ENCODE measurements at places on chromosomes 3 and 15.

GRCh38 chr3:181431748-181432147, 280.0 kb upstream of the SOX2 start:
- DNase-seq = no peak

GRCh38 chr15:85871545-85871944, 76.8 kb upstream of the KLHL25 start:
- no peak for DNase-seq

- DNase-seq = no peak
These were observed 49.9 kb upstream of the BLM start for GRCh38 chr15:90667073-90667754.

- DNase-seq = no peak
These were observed 383.9 kb upstream of the DPH6 start for GRCh38 chr15:35929740-35930444.

DNA sequence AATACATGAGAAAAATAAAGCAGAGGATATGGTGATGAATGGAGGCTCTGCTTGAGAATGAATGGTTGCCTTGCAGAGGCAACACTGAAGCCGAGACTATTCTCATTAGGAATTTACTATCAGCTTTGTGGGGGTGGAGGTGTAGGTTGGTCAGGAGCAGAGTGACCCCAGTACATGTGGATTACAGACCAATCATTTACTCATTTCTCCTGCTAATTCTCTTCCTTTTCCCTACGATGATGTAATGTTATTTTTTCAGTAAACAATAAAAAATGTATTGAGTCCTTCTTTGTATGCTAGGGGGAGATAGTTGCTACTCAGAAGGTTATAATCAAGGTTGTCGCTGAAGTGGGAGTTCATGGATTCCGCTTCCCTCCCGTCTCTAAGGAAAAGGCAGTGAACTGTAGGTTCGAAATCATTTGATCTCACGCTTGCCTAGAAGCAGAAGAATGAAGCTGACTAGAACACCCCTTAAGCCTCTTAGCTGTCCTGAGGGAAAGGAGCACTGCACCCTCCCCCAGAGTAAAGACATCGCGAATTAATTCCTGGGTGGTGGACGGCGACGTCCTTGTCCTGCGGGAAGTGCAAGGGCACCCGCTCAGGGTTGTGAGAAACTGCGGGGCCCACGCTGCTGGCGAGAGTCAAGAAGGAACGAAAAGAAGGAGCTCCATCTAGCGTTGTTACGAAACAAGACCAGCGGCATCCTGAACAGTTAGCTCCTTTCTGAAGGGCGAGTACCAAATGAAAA, 213.2 kb upstream of the PFN2 start:
- no peak for DNase-seq

GRCh38 chr3:193499801-193500485, 54.8 kb downstream of the ATP13A4 start:
- no peak for DNase-seq

DNA sequence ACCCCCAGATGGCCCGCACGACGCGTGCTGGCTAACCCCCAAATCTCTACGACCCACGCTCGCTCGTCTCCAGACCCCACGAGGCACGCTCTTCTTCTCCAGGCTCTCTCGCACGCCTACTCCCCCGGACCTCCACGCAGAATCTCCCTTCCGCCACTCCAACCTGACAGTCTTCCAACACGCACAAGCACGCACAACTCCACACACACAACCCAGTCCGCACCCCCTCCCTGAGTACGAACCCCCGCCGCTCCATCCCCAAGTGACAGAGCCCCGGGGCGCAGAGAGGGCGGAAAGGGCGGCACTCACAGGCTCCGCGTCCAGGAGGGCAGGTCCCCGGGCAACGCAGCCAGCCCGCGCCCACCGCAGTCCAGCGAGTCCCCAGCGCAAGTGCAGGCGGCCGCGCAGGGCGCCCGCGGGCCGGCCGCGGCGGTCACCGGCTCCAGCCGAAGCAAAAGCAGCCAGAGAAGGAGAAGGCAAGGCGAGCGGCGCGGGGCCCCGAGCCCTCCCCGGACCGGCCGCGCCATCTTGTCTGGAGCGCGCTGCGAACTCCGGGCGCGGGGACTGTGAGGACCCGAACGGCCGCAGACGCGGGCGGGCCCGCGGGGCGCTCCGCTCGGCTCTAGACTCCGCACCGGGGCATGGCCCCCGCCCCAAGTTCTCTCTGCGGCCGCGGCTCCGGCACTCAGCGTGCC, 794 bp downstream of the LRIG1 start:
- no peak for DNase-seq

- DNase-seq = peak; percentile 14
These were observed 24.3 kb downstream of the DPH3 start for GRCh38 chr3:16240229-16241023.

DNA sequence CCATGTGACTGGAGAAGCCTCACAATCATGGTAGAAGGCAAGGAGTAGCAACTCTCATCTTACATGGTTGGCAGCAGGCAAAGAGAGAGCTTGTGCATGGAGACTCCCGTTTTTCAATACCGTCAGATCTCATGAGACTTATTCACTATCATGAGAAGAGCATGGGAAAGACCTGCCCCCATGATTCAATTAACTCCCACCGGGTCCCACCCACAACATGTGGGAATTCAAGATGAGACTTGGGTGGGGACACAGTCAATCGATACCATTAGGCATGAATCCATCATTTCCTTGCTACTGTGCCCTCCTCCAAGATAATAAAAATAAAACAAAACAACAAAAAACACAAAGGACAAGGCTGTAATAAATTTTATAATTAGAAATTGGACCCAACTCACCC, 384.7 kb upstream of the MEIS2 start:
- no peak for DNase-seq

DNA sequence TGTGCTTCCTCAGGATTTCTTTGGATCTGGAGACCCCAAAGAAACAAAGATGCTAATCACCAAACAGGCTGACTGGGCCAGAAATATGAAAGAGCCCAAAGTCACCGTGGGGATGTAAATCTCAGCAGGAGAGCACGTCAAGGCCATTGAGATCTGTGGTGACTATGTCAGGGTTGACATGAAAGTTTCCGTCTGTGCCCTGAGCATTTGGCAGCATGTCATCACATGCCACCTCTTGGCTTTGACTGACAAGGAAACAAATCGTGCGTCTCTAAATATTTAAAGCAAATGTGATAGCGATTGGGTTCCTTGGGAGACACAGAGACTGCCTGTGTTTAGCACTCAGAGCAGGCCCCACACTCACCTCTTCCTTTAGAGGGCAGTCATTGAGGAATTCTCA, 35.2 kb downstream of the EFCAB12 start:
- DNase-seq = no peak

- DNase-seq = no peak
These were observed 99.7 kb downstream of the DAPK2 start for GRCh38 chr15:63946524-63947065.

- no peak for DNase-seq
These were observed 361.9 kb upstream of the ICE2 start for GRCh38 chr15:60840703-60841411.

DNA sequence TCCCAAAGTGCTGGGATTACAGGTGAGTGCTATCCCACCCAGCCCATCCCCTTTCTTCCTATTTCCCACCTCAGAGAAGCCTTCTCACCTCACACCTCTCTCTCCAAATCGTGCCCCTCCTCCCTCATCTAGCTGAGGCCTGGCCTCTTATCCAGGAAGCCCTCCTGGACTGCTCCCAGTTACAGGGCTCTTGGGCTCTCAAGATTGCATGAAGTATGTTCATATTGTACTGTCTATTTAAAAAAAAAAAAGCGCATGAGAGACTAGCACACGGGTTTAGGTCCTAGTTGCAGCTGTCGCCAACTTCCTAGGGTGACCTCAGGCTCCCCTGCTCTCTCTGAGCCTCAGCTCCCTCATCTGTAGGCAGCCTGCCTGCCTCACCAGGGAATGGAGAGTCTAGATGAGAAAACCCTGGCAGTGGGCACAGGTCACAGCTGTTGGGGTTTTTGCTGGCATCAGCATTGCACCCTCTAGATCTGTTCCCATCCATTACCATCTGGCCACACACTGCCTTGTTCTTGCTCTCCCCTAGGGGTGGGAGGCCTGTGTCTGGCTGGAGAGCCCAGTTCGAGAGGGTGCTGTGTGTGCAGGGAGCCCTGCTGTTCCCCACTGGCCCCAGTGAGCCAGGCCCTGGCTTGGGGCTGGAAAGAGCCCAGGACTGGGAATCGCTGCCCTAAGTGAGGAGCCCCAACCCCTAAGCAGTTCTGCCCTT, 24.2 kb upstream of the C15orf39 start:
- no peak for DNase-seq

GRCh38 chr3:150840802-150841515, 64.3 kb downstream of the MINDY4B start:
- DNase-seq = no peak

DNA sequence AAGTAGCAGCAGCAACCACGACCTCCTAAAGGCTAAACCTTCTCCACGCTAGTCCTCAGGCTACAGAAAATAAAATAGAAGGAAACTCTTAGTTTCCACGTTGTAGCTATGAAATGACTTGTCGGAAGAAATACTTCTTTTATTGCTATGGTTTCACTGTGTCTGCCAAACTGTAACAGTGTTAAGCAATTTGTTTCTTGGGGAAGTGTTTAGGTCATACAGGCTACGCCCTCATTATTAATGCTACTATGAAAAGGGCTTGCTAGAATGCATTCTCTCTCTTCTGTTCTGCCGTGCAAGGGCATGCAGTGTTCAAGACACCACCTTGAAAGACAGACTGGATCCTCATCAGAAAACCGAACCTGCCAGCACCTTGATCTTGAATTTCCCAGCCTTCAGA, 462.7 kb downstream of the PLOD2 start:
- no peak for DNase-seq

- DNase-seq = no peak
These were observed 70.3 kb downstream of the CCNL1 start for GRCh38 chr3:157089455-157090221.

DNA sequence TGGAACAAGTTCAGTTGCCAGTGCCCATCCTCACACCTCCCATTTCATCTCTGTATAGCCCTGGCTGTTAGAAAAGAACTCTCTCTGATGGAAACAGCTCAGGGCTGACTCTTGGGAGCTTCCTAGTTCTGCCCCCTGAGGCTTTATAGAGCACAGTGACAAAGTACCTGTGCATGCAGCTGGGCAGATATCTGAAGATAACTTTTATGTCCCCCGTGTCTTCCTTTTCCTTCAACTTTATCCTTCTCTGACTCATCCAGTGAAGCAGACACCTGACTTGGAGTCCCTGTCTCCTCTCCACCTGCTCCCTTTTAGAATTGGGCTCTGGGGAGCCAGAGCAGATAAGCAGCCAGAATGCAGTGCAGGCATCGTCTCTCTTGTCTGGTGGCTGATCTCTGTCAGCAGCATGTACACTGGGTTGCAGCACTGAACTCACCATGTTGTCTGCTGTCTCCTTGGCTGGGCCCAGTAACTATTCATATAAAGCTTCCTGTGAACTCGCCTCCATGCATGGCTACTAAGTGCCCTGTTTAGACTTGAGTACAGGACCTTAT, 53.9 kb upstream of the PLXNA1 start:
- no peak for DNase-seq

DNA sequence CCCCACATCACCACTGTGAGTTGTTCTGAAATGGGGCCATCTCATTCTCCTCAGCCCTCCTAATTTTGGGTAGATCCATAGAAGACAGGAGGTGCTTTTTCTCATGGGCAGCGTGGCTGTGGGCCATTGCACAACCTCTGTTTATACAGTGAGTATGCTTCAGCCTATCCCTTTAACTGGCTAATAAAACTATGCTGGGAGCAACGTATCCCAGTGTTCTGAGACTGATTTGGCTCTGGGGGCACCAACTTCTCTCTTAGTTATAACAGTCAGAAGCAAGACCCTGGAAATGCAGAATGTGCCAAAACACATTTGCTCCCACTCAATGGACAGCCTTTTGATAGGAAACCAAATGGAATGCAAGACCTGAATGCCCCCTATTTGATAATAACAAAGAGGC, 97.1 kb upstream of the ICE2 start:
- DNase-seq = no peak

- no peak for DNase-seq
These were observed 58.9 kb upstream of the GATA2 start for GRCh38 chr3:128551867-128552266.

- DNase-seq = peak; percentile 32
These were observed 236.8 kb downstream of the OPA1 start for GRCh38 chr3:193829781-193830180.

GRCh38 chr3:172107403-172107802, 68.0 kb downstream of the FNDC3B start:
- DNase-seq = no peak

DNA sequence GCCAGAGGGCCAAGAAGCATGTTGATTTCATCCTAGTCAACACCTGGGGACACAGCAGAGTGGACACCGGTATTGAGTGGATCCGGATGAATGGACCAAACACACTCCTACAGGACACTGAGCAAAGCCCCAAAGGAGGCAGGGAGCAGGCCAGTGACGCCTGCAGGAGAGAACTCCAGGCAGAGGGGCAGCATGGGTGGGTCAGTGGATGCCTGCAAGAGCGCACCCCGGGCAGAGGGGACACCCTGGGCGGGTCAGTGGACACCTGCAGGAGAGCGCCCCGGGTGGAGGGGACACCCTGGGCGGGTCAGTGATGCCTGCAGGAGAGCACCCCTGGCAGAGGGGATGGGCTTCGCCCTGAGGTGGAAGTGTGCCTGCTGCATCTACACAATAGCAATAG, 27.6 kb upstream of the HRH1 start:
- no peak for DNase-seq

GRCh38 chr3:8532251-8532871, 30.7 kb downstream of the LMCD1 start:
- no peak for DNase-seq

All from non-pigmented ciliary epithelial cell (primary cell).